ENCODE measurements at places on chromosomes 13 and 19.

DNA sequence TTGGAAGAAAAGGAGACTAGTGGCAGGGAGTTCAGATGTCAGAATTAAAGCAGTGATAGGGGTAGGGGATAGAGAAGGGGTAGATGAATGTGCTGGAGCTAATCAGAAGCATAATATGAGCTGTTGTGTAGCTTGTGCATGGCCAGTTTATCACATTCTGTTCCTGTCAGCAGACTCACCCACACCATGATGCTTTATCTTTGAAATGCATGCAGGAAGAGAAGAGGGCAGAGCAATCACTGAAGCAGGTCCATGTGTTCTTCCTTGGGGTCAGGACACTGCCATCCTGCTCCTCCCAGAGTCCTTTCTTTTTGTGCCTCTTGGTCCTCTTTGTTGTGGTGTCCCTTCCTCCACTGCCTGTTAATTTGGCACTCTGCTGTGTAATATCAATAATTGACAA is 5.8 kb downstream of the CHAMP1 start:
- no peak for DNase-seq

- DNase-seq = no peak
Measured at GRCh38 chr19:14954071-14954655, 12.9 kb downstream of the OR7C2 start.

DNA sequence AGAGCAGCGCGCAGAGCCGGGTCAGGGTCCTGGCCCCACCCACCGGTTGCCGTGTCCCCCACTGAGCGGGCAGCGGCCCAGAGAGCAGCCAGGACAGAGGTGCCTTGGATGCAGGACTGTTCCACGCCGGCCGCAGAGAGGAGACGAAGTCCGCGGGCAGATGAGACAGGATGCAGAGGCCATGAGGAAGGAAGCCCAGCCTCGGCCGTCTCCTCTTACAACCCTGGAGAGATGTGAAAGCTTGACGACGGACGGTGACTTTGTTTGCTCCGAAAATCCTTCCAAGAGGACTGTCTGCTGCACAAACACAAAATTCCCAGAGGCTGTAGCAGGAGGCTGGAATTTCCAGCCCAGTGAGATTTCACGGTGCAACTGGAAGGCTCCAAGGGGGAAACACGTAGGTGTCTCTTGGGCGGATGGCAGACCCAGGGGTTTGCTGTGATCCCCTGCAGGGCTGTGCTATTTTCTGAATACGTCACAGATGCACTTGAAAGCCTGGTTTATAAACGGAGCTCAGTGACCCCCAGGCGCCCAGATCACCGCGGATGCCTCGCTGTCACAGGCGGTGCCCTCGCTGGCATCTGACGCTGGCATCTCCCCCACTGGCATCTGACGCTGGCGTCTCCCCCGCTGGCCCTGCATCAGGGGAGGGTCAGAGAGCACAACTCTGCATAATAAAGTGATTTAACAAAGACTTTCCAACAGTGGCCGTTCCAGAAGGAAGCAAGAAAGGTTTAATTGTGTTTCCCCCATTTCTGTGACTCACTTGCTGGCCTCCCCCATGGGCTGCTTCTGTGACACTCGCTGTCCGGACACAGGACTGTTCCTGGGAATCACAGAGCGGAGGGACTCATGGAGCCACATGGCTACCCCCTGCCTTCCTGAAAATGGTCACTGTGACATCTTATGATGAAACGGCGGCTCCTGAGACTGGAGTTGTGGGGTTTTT is 62.0 kb upstream of the C13orf46 start:
- no peak for DNase-seq

DNA sequence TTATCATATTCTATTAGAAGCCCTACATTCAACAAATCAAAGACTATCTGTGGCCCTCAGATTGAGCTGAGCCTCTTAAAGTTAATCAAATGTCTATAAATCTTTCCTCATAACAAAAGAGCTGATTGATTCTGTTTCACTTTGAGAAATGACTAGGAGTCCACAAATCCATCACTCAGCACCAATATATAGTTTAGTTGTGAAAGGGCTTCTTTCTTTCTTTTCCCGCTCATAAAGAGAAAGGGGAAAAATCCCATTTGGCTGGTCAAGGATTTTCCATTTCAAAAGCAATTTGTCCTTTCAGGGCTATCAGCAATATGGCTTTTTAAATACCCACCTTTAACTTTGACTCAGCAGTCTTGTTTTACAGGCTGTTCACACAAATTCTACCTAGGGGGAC is 408.5 kb upstream of the PCDH20 start:
- DNase-seq = no peak

GRCh38 chr13:54852831-54853230 is 1824.2 kb downstream of the OLFM4 start:
- no peak for DNase-seq
